ENCODE measurements at places on chromosomes 4 and X.

DNA sequence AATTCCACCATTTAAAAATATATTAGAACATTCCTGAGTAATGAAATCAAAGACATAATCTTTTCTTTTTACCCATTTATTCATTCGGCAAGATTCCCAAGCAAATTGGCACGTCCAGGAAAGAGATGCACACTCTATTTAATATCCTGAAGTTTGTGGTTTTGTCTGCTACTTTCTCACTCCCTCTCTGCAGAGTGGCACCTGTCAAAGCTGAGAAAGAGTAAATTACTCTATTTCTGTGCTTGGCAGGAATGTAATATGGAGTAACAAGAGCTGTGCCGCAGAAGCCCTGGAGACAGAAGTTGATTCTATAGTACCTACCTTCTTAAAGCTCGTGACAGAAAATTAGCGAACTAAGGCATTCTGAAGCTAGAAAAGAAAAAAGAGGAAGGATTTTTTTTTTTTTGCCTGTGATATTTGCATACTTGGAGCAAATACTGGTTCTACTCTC is 5.5 kb downstream of the GSTCD start:
- no peak for DNase-seq

- no peak for DNase-seq
Observed at GRCh38 chrX:9905721-9906120, 61.4 kb upstream of the CLDN34 start.

- no peak for DNase-seq
Observed at GRCh38 chrX:39772057-39772832, 325.5 kb downstream of the BCOR start.

DNA sequence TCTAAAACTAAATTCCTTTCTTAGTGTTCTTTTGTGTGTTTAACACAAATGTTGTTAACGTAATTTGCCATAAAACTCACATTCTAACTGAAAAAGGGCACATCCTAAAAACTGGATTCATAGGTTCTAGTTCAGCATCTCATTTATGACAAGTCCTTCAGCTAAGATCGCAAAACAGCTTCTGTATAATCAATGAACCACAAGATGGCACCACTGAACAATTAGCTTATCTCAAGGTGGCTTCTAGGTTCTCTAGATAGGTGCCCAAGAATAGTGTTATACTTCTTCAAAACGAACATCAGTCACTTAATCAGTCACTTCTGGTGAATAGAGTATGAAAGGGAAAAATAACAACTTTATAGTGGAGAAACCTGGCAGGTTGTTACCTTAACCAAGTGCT is 54.3 kb downstream of the NRK start:
- DNase-seq: no peak

DNA sequence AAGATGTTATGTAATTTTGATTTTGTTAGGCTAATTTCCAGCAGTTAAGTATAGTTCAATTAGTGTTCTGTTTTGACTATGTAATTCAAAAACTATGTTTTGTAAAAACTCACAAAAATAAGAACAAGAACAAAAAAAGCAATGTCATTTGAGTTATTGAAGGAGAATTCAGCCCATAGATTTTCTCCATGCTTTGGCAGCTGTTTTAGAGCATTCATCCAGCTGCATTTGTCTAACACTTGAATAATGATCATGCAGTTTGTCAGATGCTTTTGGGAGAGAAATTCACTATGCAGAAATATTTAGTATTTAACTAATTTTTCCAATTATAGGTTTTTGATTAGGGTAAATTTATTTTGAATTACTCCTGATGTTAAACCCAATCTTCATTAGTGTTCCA is 14.2 kb downstream of the CPE start:
- no peak for DNase-seq

GRCh38 chr4:145154573-145154972 is 25.8 kb downstream of the OTUD4 start:
- DNase-seq: no peak

GRCh38 chr4:177492022-177492421 is 49.8 kb upstream of the AGA start:
- DNase-seq: no peak

GRCh38 chr4:147964266-147964880 is 232.5 kb downstream of the ARHGAP10 start:
- no peak for DNase-seq

DNA sequence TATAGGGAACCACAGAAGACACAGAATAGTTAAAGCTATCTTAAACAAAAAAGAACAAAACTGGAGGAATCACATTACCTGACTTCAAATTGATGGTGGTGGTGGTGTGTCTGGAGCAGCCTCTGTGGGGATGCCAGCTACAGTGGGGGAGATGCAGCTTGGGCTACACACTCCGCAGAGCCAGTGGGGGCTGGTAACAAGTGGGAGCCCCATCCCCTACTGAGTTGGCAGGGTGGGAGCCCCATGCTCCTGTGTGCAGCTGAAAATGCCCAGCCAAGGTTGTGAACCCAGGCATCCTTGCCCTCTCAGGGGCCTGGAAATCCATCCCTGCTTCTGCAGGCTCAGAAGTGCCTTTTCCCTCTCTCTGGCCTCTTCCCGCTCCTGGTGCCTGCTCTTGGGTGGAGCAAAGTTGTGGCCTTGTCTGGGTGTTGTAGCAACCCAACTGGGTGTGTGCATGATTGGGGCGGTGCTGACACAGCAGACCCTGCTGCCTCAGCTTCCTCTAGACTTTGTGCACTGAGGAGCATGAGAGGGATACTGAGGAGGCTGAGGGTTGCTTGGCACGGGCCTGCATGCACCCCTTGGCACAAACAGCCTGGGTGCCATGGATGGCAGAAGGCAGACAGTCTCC is 38.9 kb downstream of the SH3BGRL start:
- DNase-seq: no peak

DNA sequence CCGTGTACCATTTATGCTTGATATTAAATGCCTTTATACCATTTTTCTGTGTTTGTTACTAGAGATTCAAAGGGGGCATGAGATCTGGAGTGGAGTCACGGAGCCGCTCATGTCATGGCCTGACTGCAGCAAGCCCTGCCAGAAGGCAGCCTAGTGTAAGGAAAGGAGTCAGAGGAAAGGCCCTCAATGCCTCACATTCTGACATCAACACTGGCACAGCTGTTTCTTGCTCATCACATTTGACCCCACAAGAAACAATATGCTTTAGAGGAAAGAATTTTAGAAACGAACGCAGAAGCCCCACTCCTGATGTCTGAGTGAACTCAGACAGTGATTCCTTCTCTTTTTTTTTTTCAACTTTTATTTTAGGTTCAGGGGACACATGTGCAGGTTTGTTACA is 322.4 kb upstream of the CPEB2 start:
- no peak for DNase-seq

DNA sequence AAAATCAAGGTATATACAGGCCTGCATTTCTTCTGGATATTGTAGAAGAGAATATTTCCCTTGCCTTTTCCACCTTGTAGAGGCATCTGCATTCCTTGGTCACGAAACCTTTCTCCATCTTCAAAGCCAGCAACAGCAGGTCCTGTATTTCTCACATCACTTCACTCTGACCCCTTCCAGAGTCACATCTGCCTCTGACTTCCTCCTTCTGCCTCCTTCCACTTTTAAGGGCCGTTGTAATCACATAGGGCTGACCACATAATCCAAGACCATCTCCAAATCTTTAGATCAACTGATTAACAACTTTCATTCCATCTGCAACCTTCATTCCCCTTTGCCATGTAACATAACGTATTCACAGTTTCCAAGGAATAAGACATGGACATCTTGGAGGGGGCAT is 38.3 kb upstream of the NDP start:
- DNase-seq: no peak

DNA sequence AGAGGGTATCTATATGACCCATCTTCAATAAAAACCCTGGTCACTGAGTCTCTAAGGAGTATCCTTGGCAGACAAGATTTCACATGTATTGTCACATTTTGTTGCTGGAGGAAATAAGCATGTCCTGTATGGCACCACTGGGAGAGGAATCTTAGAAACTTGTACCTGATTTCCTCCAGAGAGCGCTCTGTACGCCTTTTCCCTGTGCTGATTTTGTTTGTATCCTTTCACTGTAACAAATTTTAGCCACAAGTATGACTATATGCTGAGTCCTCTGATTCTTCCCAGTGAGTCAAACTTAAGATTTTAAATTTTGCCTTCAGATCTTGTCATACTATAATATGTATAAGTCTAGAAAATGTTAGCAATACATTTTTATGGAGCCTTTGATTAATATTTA is 102.8 kb downstream of the ITIH6 start:
- no peak for DNase-seq

GRCh38 chr4:178463747-178464146 is 1021.5 kb upstream of the AGA start:
- DNase-seq: no peak
